ENCODE measurements at places on chromosomes 4 and X.

GRCh38 chrX:13128104-13128503, 83.7 kb upstream of the FAM9C start:
- no peak for DNase-seq

GRCh38 chr4:135371137-135371536, 1169.5 kb upstream of the PABPC4L start:
- no peak for DNase-seq

DNA sequence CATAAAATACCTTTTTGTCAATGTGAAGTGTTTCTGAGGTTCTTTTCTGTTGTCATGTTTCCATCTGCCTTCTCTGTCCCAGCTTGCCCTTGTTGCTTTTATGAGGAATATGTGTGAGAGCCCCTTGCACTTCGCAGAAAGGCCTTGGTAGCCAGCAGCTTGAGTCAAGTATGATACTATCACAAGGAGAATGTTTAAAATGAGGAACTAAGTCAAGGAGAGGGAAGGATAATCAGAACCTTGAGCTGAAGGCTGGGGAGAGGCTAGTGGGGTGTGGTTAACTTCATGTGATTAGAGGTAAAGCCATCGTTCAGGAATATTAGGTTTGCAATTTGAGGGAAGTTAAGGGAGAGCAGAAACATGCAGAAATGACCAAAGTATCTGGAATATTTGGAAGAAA, 12.7 kb downstream of the PGK1 start:
- DNase-seq = no peak

GRCh38 chrX:32749070-32749469, 462.3 kb downstream of the DMD start:
- DNase-seq = no peak

DNA sequence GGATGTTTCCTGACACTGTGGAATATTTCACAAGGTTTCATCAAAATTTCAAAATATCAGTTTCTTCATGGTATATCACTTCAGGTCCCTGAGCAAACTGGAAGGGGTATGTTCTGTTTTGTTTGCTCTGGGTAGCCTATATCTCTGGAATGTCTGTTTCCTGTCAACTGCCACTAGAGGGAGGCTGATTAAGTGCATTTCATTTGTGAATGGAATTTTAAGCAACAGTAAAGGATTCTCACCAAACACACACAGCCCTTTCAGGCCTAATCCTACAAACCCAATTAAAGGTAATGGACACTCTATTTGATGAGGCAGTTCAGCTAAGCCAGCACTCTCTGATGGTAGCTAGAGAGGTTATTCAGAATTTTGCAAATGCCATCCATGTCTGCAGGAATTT, 307.1 kb downstream of the TEX13A start:
- DNase-seq = no peak

DNA sequence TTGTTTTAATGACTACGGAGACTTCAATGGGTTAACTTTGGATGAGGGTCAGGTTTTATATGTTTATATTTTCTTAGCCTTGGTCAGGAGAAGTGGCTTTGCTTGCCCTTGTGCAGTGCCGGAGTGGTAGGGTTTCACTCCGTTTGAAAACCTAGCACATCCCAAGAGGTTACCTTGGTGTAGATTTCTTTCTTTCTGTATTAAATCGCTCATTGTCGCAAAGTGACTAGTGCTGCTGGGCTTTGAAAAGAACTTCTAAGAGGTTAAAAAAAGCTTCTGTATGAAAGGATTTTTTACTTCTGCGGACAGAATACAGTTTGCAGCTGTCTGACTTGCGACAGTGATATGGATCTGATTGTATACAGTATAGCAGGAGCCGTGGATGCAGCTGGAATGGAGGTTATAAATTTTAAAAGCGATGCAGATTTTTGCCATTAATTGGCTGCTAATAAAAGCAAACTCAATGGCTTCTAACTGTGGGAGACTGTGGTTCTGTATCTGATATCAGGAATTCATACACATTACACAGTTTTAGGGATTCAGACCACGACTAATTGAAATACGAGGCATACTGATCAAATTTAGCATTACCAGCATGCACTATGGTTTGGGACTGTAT, 340.9 kb upstream of the PITX2 start:
- DNase-seq = no peak

DNA sequence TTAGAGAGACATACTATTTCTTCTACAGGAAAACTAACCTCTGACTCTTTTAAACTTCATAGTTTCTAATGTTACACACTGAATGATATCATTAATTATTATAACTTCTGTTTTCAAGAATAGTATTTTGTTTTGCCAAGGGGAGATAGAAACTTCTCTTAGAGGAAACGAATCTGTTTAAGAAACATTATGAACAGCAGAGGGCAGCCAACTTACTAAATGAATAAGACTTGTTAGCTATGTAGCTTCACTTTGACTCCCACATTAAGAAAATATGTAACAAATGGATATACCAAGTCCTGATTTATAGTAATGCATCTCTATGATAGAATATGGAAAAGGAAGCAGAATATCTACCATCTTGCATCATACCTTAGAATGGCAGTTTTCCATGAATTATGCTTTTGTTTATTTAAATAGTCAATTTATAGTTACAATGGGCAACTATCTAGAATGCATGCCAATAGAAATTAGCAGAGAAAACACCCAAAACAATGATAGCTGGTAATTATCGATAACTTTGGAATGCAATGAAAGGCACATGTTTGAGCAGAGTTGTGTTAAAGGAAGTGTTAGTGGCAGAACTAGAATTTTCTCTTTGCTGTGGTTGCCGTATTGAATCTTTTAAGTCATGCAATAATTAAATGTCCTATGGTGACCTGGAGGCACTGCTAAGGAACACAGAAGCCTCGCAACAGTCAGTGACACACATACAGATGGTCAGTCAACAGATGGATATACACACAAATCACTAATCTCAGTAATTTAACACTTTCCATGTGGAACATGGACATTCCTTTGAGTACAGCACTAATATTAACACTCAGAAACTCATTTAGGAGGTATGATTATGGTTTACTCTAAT, 105.7 kb upstream of the PDLIM3 start:
- no peak for DNase-seq

DNA sequence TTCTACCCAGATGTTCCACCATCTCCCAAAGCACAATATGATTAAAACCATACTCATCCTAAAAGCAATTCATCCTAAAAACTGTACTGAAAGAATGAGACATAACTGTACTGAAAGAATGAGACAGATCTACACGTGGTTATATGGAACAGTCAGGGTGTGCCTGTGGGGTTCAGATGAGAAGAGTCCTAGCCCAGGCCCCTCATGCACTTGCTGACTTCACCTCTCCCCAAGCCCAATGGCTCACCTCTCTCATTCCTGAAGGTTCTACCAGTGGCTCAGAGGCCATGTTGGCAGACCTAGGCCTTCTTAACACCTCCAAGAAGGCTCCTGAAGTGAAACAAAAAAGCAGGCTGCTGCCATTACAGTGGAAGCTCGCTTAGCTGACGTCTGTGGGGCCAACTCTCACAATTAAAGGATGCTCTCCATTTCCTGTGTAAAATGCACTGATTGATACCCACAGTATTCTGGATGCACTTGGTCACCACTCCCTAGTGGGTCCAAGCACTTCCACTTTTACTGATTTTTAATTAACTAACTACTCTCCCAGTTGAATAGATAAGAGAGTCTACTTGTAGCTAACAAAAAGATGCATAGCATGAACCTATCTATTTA, 3.8 kb downstream of the PLAC1 start:
- no peak for DNase-seq

DNA sequence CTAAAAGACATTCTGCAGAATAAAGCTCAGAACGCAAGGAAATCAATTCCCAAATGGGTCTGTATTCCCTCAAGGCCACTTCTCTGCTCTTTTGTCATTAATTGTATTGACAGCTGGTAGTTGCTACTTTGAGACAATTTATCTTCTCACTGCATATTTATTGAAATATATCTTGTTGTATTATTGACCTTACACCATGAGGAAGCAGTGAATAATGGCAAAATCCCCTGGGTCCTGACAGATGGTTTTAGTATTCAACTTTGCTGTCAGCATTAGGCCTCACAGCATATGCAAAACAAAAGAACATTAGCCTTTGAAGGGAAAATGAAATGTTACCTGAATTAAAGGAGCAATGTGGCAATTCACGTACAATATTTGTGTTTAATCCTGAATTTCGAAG, 406.1 kb upstream of the TRAM1L1 start:
- DNase-seq = no peak
